Stomach (tissue), 19 donors: ENCODE measurements at places on chromosomes 4 and X.

DNA sequence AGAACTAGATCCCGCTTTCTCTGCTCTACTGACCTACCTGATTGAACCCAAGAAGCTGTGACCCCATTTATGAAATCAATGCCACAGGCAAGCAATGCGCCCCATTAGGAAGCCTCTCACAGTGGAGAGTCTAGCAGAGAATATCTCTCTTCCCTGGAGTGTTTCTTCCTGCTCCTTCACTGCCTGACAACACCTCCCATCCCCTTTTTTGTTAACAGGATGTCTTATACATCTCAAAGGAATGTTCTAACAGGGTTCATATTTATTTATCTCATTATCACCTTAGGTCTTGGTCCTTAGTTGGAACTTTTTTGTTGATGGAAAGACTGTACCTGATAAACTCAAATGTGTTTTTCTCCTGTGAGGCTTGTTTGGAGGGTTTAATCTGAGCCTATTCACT lies 35.5 kb downstream of the SLIT2 start:
- no peak for DNase-seq

GRCh38 chrX:2589186-2590020 lies 88.6 kb upstream of the DHRSX start:
- DNase-seq = no peak

DNA sequence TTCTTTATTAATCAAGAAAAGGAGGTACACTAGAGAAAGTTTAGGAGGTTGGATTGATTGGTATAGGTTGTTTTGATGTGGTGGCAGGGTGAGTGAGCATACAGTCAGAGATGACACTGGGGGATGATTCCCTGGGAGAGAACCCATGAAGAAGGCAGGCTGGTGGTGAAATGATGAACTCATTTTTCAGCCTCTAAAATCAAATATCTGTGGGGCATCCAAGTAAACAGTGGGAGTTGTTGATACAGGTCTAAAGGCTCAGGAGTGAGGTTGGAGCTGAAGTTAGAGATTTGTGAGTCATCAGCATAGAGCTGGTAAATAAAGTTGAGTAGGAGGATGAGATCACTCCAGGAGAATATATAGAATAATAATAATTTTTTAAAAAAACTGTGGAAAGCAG lies 10.0 kb upstream of the AP1S2 start:
- no peak for DNase-seq

GRCh38 chr4:134465417-134465816 lies 263.8 kb upstream of the PABPC4L start:
- no peak for DNase-seq

DNA sequence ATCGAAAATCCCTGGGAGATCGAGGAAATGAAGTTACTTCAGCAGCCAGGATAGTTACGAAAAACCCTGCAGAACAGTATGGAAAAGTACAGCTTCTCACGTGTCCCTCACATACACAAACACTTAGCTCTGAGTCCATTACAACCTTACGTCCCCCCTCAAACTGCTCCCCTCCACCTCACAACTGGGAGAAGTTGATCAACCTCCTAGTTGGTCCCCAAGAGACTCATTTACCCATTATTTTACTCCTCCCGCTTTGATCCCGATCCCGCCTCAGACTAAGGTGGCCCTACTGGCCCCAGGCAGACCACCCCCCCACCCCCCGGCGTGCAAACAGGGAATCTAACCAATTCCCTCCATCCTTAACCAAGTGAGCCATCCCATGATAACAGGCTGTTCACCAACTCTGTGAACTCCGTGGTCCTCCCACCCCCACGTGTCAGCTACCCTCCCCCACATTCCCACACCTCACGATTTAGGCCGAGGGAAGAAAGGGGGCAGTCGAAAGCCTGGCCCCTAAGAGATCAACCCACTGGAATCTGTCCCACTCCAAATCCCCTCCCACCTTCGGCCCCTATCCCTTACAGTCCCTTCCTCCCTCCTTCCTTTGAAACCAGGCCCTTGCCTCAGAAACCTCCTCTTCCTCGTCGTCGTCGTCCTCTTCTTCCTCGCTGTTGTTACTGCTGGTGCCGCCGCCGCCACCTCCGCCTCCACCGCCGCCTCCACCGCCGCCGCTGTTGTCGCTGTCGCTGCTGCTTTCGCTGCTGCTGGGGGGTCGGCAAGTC lies 755 bp downstream of the ANKRD17 start:
- DNase-seq = no peak

- no peak for DNase-seq
Observed at GRCh38 chrX:14427614-14428013, 101.7 kb upstream of the GLRA2 start.

DNA sequence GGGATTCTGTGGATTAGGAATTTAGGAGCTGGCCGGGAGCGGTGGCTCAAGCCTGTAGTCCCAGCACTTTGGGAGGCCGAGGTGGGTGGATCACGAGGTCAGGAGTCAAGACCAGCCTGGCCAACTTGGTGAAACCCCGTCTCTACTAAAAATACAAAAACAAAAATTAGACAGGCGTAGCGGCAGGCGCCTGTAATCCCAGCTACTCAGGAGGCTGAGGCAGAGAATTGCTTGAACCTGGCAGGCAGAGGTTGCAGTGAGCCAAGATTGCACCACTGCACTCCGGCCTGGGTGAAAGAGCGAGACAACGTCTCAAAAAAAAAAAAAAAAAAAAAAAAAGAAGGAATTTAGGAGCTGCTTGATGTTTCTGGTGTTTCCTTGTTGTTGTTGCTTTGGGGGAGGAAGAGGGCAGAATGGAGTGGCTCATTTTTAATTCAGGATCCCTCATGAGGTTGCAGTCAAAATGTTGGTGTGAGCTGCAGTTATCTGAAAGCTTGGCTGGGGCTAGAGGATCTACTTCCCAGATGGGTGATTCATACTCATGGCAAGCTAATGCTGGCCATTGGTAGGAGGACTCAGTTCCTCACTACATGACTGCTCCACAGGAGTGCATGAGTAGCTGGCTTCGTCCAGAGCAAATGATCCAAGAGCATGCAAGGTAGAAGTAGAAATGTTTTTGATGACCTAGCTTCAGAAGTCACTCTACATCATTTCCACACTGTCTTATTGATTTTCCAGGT lies 26.5 kb upstream of the JADE1 start:
- DNase-seq = no peak

GRCh38 chr4:176671532-176671931 lies 121.2 kb downstream of the VEGFC start:
- DNase-seq = no peak

GRCh38 chr4:95869961-95870500 lies 30.1 kb downstream of the PDHA2 start:
- no peak for DNase-seq

- peak; percentile 24 for DNase-seq
Observed at GRCh38 chr4:117900832-117901231, 133.5 kb upstream of the NDST3 start.

DNA sequence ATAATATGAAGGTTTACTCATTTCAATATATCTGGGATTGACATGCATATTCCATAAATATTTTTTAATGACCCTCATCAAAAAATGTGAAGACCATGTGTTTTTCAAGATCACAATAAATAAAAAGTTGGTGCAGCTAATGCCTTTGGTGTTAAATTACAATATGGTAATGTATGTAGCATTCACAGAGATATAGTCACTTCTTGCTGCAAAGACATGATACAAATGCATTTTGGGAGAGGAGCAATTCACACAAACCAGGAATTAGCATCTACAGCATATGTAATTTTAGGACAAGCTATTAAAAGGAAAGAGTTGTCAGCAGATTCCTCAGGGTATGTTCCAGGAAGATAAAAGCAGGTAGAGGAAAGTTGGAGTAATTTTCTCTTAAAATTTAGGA lies 734.5 kb upstream of the HTR2C start:
- DNase-seq = no peak

GRCh38 chr4:137156054-137156453 lies 376.2 kb downstream of the PCDH18 start:
- no peak for DNase-seq

DNA sequence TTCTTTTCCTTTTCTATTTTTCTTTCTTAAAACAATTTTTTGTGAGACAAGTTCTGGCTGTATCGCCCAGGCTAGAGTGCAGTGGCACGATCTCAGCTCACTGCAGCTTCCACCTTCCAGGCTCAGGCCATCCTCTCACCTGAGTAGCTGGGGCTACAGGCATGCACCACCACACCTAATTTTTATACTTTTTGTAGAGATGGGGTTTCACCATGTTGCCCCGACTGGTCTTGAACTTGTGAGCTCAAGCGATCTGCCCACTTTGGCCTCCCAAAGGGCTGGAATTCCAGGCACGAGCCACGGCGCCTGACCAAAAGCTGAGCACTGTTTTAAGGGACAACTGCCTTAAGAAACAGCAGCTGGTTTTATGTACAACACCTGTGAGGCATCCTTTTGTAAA lies 9.3 kb upstream of the NAT8L start:
- DNase-seq = peak; percentile 10

DNA sequence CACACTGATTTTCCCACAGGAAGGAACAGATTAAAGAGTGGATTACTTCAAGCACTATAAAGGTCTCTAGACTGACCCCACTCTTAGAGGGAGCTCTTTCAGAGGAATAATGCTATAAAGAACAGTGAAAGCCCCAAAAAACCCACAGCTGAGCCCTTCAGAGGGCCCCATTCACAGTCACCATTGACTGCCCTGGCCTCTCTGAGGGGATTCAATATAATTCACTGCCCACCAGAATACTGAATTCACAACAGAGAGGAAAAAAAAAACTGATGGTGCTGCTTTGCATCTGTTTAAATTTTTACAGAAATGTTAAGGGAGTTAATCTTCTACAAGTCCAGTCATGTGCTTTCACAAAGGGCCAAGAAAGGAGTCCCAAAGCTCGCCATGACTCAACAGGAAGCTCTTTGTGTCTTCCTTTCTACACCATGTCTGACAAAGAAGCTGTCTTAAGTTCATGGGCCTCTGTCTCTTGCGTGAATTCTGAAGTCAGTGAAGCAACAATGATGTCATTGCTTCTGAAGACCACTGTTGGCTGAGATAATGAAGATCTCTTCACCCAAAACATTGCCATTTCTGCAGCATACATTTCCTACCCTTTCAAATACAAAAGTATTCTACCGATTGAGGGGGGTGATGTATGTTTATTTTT lies 174.9 kb downstream of the ADAMTS3 start:
- no peak for DNase-seq

GRCh38 chrX:36787752-36788151 lies 220.4 kb upstream of the FAM47C start:
- DNase-seq = no peak

GRCh38 chr4:18105030-18106011 lies 83.8 kb upstream of the LCORL start:
- no peak for DNase-seq

DNA sequence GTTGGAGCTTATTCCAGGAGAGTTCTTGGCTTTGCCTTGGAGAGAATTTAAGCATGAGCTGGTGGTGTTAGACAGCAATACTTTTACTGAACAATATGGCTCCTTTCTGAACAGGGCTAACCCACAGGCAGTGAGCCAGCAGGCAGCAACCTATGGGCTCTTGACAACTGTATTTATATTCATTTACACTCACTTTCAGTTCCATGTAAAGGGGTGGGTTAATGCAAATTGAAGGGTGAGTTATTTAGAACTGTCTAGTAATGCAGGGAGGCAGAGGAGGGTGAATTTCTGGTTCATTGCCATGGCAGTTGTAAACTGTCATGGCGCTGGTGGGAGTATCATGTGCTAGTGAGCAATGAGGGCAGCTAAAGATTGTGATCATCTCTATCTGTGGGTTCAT lies 15.7 kb downstream of the FOXR2 start:
- no peak for DNase-seq

DNA sequence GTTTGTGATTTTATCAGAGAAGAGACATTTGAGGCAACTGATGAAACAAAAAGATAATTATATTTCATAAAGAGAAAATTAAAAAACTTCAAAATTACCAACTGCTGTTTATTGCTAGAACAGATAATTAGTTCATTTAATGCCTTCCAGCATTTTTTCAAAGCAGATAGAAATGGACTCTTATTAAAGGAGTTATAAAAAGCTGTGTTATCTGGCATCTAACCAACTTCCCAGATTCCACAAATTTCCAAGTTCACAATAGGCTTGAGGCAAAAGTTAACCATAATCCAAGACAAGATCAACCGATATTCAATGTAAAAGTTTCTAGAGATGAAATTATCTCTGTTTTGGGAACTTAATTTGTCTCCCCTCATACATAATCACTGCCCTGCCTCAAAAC lies 152.4 kb downstream of the TSPAN5 start:
- no peak for DNase-seq

- no peak for DNase-seq
Observed at GRCh38 chr4:120105472-120105871, 38.8 kb upstream of the MAD2L1 start.
